ENCODE measurements at places on chromosomes 5 and 9. TPM values are rescaled to one million over a fixed set of nuclear protein-coding genes. Genes with fewer than 3 reads are reported as not detected.

OTULINL gene
- 0.27 TPM for total RNA-seq

BOD1 gene
- total RNA-seq = 94.9 TPM

- no peak for DNase-seq
Observed at GRCh38 chr5:7053528-7054209, 340.4 kb downstream of the TENT4A start.

DNA sequence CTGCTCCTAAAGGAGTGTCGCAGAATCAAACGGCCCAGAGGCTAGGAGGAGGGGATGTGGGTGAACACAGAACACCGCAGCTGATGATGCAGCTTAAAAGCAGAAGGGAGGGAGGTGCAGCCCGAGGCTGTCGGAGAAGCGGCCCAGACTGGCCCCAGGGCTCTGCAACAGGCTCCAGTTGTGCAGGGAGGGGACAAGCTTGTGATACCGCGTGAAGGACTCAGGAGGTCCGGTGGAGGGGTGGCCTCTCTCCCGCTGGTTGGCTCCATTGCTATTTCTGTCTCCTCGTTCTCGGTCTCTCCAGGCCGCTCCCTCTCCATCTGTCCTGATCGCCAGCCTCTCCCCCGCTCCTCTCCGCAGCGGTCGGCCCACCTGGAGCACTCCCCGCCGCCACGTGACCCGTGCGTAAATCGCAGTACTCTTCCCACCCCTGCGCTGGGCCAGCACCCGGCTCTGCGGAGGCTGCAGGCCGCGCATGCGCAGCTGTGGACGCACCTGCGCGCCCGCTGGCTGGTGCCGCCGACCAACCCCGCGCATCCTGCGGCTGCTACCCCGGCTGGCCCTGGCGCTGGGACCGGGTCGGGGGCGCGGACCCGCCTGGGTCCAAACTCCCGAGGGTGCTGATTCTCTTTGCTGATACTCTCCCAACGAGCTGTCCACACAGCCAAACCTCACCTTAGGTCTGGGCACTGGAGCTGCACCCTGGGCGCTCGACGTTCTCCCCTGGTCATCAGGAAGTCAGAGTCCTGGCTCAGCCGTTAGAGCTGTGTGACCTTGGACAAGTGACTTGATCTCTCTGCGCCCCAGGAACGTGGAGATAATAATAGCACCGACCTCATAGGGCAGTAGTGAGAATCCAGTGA, 3.7 kb upstream of the STXBP1 start:
- DNase-seq = peak; percentile 94

DNA sequence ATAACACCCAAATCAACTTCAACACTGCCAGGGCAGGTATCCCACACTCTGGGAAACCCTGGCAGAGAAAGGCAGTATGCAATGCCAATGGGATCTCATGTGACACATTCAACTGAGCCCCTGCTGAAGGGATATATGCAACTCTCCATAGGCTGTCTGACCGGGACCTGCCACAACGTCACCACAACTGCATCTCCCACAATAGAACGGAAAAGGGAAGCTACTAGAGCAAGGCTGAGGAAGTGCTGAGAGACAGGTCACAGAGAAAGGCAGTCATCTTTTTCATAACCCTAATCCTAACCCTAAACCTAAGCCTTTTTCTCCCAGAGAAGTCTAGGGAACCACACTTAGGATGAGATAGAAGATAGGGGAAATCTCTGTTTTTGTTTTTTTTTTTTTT, 345.9 kb upstream of the CD180 start:
- DNase-seq = no peak

DNA sequence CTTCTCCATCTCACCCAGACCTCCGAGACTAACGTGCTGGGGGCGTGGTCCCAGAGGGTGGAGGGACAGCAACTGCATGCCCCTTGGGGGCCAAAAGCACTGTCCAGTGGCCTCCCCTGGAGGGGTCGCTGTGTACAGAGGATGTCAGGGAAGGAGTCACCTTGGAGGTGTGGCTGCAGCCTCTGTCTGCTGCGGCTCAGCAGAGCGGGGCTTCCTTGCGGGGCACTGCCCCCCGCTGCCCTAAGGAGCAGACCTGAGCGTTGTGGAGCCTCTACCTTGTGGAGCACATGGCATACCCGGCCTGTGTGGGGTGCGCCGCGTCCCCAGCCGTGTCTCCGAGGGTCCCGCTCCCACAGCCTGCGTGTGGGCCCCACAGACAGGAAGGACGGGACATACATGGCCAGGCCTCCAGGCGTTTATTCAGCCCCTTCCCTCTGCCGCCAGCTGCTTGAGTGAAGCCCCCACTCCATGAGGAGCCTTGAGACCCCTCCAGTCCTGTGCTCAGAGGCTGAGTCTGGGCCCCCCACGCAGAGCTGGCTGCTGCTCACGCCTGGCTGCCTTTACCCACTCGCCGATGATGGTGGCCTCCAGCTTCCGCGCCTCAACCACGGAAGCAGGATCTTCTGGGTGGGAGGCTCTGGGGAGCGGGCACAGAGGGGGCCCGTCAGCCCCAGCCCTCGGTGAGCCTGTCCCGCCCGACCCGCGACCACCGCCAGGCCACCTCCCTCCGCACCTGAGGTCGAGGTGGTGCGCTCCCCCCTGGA, 4.2 kb downstream of the DPP7 start:
- DNase-seq = no peak

GRCh38 chr5:96023518-96023917, 61.9 kb upstream of the ELL2 start:
- peak; percentile 76 for DNase-seq

DNA sequence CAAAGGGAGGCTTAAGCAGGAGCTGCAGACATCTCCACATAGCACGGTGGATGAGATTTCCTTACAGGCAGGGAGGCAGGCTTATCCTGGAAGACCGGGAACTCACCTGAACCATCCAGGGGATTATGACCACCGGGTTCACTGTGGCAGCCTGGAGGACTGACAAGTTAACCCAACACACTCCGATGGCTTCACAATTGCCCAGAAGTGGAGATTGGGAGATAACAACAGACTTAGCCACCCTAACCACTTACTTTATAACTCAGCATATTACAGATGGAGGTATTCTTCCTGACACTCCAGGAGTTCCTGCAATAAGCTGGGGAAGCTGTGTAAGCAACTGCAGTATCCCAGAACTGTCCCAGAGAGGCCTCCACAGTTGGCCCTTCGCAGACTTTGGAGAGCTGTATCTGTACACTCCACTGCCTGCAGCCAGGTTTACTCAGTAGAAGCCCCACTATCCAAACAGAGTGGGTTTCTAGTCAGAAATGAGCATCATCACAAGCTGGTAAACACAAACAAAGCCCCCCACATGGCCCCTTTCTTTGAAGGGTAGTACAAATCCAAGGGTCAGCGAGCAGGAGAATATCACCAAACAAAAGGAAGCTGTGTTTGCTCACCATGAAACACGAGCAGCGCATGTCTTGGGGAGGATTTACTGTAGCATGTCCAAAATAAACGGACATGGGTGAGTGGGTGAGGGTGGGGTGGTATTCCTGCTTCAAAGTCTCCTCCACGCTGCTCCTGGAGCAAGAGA, 462.2 kb downstream of the RASEF start:
- DNase-seq = no peak

CENPP gene
- total RNA-seq = 1.6 TPM

GRCh38 chr5:98872674-98873073, 56.1 kb downstream of the CHD1 start:
- DNase-seq = no peak

GRCh38 chr5:9239626-9240025, 306.2 kb downstream of the SEMA5A start:
- DNase-seq = peak; percentile 25

DNA sequence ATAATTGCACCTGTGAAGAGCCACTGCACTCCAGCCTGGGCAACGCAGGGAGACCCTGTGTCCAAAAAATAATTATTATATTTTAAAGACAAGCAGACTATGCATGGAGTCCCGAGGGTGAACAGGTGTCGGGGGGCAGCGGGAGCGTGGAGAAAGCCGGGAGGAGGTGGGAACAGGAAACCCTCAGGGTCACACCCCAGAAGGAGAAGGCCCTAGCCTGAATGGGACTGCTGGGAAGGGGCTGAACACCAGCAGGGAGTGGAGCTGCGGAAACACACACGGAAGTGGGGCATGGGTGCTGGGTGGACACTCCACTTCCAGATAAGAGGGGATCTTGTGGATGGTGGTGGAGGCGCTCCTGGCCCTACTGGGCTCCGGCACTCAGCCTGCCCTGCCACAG, 12.8 kb downstream of the SURF6 start:
- DNase-seq = no peak

- DNase-seq = no peak
Observed at GRCh38 chr5:76849419-76850291, at the start of gene S100Z. Gene S100Z, plus strand, starts transcription at chr5:76850014. Its CDS starts 25,346 bp downstream, at chr5:76875360.

RETREG1 gene
- 14.0 TPM for total RNA-seq

DNA sequence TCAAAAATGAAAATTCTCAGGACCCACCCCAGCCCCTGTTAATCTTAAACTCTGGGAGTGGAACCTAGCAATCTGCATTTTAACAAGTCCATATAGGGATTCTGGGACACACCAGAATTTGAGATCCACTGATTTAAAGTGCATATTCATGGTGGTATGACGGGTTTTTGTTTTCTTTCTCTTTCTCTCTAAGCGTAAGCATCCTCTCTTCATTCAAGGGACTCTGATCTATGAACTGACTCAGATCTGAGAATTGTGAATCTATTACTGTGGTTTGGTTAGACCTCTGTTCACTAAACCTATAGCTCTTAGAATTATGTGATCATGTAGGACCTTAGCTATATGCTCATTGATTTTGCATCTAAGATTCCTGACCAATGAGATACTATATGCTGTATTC, 565.2 kb downstream of the CCDC171 start:
- no peak for DNase-seq

DNA sequence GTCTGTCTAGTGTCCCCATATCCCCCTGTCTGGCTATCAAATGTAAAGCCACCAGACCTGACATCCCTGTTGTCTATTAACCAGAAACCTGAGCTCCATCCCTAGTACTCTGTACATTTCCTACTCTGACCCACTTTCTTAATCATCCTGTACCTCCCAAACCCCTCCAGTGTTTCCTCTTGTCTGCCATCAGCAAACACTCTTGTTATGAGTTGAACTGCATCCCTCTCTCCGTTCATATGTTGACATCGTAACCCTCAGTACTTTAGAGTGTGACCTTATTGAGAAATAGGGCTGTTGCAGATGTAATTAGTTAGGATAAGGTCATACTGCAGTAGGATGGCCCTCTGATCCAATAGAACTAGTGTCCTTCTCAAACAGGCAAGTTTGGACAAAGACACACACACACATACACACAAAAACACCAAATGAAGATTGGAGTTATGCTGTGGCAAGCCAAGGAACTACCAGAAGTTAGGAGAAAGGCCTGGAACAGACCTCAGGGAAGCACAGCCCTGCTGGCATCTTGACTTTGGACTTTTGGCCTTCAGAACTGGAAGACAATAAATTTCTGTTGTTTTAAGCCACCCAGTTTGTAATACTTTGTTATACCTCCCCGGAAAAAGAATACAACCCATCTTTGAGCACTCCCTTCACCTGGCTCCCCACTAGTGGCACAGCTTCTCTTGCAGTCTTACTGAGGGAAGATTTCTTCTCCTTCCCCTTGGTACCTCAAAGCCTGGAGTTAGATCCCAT, 180.0 kb upstream of the PTGER4 start:
- DNase-seq = no peak

ISL1 gene
- 10.4 TPM for total RNA-seq

- no peak for DNase-seq
Observed at GRCh38 chr5:44233691-44234090, 155.5 kb downstream of the FGF10 start.

- no peak for DNase-seq
Observed at GRCh38 chr9:107299437-107299836, 16.4 kb downstream of the RAD23B start.

DNA sequence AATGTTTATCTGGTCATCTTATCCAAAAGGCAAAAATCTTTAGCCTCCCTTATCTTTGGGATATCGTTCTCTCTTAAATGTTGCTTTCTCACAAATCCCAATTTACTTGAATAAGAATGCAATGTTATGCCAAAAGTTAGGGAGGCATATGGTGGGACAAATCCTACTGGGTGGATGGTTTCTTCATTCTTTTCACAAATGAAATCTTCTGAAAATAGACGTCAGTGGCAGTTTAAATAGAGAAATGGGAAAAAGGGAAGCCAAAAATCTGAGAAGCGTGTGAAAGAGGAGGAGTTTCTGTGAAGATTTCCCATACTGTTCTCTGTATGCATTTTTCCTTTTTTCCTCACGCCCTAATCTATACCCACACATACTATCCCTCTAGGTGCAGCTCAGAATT, 2.5 kb upstream of the PCDHAC1 start:
- DNase-seq = no peak

TMEM252 gene
- not detected for total RNA-seq

- DNase-seq = no peak
Observed at GRCh38 chr5:99775189-99775588, 760.0 kb upstream of the FAM174A start.

IFNK gene
- not detected for total RNA-seq

DNA sequence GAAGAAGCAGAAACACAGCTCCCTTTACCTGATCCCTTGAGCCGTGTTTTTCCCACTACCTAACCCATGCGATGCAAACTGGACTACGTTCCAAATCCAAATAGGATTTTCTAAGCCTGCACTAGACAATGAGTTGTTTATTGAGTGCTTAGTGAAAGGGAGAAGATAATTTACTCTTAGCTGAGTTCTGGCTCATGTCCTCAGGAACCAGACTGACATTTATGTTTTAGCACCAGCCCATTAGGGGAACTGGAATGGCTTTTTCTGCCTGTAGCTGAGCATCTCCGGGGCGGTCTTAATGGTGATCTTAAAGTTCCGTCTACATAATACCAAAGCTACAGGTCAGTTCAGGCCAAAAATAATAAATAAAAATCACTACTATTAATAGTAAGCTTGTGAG, 81.5 kb downstream of the SH3TC2 start:
- no peak for DNase-seq

OXCT1 gene
- total RNA-seq = 41.3 TPM

HNRNPA0 gene
- 36.9 TPM for total RNA-seq

- peak; percentile 88 for DNase-seq
Observed at GRCh38 chr9:114153761-114154599, 1.4 kb upstream of the COL27A1 start.

PCDH12 gene
- total RNA-seq = 0.57 TPM

GRCh38 chr5:128318691-128319090, 219.4 kb downstream of the FBN2 start:
- DNase-seq = no peak

C6 gene
- total RNA-seq = 0.27 TPM

GRCh38 chr5:74433896-74434829, 206.4 kb downstream of the ENC1 start:
- no peak for DNase-seq

- DNase-seq = peak; percentile 57
Observed at GRCh38 chr9:137221506-137222111, 431 bp downstream of the RNF208 start.

GRCh38 chr5:80215523-80215922, 40.3 kb downstream of the SERINC5 start:
- no peak for DNase-seq

GRCh38 chr5:40813698-40814281, 15.6 kb upstream of the PRKAA1 start:
- DNase-seq = no peak

GRCh38 chr5:57439601-57440000, 43.0 kb downstream of the ACTBL2 start:
- DNase-seq = no peak
